ENCODE measurements at places on chromosomes 6 and 20. TPM values are rescaled to one million over a fixed set of nuclear protein-coding genes. Genes with fewer than 3 reads are reported as not detected.

GRCh38 chr6:70857387-70858077 is 99.3 kb downstream of the B3GAT2 start:
- no peak for DNase-seq

DNA sequence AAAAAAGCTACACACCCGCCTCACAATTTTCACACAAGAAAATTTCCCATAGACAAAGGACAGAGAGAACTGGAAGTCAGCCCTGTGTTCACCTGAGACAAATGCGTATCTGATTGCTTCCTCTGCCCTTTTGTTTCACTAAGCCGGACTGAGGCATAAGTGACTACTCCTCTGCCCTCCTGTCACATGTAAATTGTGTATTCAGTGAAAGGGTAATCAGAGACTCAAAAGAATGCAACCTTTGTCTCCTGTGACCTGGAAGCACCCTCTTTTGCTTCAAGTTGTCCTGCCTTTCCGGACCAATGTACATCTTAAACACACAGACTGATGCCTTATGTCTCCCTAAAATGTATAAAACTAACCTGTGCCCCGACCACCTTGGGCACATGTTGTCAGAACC is 483.8 kb upstream of the EYS start:
- DNase-seq: no peak

DNA sequence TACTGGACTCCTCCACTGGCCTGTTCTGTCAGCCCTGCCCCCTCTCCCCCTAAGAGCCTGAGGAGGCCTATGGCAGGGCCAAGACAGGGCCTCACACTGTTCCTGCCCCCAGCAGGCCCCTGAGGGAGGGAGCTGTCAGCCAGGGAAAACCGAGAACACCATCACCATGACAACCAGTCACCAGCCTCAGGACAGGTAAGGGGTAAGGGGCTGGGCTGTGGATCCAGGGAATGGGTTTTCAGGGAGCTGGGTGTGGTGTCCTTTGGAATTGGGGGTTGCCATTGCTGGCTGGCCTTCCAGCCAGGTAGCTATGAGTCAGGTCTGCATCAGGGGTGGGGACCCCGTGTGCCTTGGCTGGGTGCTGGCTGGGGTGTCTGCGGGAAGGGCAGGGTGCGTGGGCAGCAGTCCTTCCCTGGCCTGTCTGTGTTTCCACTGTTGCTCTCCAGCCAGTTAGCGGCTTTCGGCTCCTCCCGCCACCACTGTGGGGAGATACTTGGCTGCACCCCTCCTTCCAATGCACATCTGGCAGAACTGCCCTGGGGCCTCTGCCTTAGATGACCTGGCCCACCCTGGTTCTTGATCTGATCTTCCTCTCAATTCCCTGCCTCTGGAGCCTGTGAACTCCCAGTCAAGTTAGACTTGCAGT is 3.9 kb downstream of the SLC29A1 start:
- DNase-seq: no peak

The RUNX2 gene
- 13.0 TPM for total RNA-seq

The TMEM244 gene
- total RNA-seq: not detected

The FOXA2 gene
- not detected for total RNA-seq

DNA sequence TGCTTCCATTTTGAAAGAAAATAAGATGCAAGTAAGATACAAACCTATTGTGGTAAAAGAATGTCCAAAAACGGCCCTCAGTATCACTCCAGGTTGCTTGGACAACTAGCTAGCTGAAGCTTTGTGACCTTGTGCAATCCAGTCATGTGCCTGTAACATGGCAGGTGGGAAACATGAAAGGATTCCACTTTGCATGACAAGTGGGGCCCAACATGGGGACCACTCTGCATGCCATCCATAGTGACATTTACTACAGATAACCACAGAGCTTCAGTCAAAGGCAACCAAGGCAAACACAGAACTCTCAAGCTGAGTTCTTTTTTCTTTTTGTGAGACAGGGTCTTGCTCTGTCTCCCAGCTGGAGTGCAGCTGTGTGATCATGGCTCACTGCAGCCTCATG is 15.8 kb upstream of the FBXO9 start:
- no peak for DNase-seq

DNA sequence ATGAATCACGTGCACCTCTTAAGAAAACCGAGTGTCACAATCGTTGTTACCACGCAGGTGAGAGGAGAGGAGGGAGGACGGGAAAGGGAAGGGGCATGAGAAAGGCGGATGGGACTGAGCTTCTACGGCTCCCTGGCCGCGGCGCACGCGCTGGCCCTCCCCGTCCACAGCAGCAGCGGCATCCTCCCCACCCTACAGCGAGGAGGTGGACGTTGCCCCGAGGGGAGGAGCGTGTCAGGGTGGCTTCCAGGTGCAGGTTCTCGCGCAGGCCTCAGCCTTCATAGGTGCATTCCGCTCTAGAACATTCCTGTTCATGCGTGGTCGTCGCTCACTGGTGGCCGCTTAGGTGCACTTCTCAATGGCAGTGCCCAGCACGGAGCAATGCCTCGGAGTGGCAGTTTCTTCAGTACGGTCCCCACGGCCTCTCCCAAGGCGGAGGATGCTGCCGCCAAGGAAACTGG is 29.7 kb upstream of the AFDN start:
- DNase-seq: no peak

The ETV7 gene
- total RNA-seq: 2.2 TPM

GRCh38 chr6:24069526-24069925 is 56.5 kb upstream of the NRSN1 start:
- DNase-seq: no peak

The TCP11 gene
- total RNA-seq: not detected

DNA sequence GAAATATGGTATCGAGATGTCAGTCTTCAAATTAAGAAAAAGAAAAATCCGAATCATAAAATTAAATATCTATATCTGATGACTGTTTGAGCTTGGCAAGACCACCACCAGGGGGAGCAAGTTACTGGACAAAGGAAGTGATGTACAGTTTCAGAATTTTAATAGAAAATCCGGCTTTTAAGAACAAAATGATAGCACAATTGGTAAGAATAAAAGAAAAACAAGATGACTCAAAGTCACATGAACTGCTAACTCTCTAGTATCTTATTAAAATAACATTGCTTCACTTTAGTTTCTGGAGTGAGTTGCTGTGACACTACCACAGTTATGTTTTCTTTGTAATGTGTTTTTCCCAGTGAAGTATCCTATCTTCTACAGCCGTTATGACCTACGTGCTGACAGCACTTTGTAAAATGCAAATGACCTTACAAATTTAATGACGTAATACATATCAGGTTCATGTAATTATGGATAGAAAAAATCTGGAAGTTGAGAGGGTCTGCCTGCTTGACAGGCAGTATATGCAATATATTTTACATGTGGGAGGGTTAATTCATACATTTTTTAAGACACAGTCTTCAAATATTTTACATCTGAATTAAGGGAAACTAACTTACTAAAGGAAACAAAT is 405.3 kb upstream of the HS3ST5 start:
- no peak for DNase-seq

DNA sequence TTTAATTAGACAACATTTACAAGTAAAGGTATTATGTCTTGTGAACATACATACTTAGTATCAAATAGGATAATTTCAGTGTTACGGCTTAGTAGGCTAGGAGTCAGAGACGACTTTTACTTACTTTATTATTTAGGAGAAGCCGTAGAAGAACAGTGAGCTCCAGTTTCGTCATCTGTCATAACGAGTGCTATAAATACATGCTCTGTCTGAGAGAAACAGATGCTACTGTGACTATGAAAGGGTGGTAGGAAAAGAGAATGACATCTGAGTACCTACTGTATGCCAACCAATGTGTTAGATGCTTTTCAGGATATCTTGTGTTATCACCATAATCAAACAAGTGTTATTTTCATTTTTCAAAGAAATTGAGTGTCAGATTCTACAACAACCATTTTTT is 119.0 kb downstream of the EYA4 start:
- DNase-seq: no peak

- no peak for DNase-seq
Measured at GRCh38 chr20:56995635-56996075, 270.8 kb downstream of the BMP7 start.

The MUC21 gene
- 207 TPM for total RNA-seq

GRCh38 chr6:126107475-126108166 is 121.3 kb downstream of the TRMT11 start:
- DNase-seq: no peak

- no peak for DNase-seq
Measured at GRCh38 chr20:23613676-23614075, 8.0 kb upstream of the CST9 start.

The VGLL2 gene
- total RNA-seq: not detected

DNA sequence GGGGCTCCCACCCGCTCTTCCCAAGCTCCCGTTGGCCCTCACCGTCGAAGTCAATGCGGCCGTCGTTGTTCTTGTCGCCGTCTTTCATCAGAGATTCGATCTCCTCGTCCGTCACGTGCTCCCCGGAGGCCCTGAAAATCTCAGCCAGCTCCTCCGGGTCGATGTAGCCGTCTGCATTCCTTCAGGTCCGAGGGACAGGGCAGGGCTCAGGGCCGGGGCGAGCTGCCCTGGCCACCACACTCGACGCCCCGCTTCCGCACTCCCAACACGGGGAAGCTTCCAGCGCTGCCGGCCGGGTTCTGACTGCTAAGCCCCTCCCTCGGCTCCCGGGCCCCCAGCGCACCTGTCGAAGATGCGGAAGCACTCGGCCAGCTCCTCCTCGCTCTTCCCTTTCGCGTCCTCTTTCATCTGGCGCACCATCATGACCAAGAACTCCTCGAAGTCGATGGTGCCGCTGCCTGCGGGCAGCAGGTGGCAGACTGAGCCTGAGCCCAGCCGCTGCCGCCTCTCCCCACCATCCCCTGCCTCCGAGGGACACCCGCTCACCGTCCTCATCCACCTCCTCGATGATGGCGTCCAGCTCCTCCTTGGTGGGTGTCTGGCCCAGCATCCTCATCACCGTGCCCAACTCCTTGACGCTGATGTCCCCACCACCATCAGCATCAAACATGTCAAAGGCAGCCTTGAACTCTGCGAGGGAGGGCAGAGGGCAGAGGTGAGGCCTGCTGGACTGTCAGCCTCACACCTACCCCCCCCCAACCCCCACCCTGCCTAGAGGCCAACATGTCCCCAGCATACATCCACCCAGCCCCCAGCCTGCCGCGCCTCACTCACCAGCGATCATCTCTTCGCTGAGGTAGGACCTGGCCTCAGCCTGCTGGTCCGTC is 2.9 kb downstream of the TNNC2 start:
- no peak for DNase-seq

GRCh38 chr6:142174703-142175102 is 27.6 kb downstream of the VTA1 start:
- no peak for DNase-seq

The TUBB1 gene
- not detected for total RNA-seq

DNA sequence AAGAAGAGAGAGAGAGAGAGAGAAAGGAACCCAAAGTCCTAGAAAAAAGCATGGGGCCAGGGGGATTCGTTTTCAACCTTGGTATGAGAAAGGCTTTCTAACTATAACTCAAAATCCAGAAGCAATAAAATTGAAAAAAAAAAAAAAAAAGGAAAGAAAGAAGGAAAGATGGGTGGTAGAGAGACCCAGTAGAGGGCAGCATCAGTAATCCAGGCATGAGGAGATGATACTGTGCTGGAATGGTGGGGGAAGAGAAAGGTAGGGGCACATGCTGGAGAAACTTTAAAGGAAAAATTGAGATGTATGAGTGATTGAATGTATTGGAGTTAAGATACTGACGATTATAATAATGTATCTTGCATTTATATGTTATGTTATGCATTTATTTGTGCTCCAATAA is 1040.7 kb upstream of the FLRT3 start:
- DNase-seq: no peak

- no peak for DNase-seq
Measured at GRCh38 chr6:81714684-81715083, 37.8 kb downstream of the TENT5A start.

DNA sequence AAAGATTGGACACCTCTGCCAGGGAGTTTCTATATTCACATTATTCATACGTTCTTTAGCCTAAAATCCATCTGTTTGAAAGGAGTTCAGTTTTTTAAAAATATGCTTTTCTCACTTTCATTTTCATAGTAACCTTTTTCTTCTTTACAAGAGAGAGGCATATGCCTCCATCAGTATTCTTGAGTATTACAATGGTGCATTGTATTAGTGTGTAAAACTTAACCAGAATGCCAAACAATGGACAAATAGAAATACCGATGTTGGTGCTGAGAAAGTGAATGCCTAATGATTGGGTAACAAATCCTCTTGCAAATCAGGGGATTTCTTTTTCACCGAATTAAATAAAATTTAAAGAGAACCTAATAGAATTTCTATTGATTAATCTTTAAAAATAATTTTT is 163.2 kb upstream of the LAMA2 start:
- no peak for DNase-seq

The PREX1 gene
- 17.7 TPM for total RNA-seq

The LPIN3 gene
- 82.3 TPM for total RNA-seq

GRCh38 chr6:36615018-36615761 is 21.0 kb downstream of the SRSF3 start:
- no peak for DNase-seq

The EDN3 gene
- 220 TPM for total RNA-seq

The SLC35B2 gene
- 19.6 TPM for total RNA-seq

GRCh38 chr20:22866812-22867341 is 168.2 kb upstream of the SSTR4 start:
- no peak for DNase-seq

The MOCS3 gene
- 3.2 TPM for total RNA-seq

DNA sequence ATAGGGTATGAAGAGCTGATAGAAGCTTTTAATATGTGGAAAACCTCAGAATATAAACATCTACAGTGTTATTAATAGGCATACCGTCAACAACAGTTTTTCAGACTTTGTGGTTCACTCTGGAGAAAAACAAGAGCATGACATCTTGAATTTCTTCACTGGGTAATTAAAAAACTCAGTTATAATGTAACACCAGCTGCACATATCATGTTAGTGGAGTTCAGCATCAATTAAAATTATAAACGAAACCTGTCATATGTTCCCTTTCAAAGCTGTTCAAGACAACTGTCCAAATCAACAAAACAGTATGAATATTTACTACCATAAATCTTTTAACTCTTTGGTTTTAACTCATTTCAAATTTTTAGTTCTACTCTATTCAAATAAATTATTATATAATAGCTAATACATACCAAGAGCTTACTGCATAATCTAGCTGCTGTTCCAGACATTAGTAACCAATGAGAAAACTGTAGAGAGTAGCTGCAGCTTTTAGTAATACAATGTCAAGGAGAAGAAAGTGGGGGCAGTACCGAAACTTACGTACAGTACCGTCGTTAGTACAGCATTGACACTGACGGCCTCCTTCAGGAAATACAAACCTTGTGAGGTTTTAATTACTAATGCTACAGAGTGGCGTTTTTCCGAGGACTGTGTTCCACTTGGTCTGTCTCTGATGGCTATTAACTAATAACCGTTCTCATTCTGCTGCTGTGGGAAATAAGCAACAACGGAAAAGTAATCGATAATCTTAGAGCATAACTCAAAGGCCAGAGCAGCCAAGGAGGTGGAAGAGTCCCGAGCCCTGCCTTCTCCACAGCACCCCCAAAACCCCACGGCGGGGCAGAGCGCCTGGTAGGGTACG is 532 bp upstream of the PM20D2 start:
- no peak for DNase-seq

GRCh38 chr6:164911873-164912580 is 397.4 kb downstream of the C6orf118 start:
- no peak for DNase-seq

GRCh38 chr20:17679941-17680835 is 1.9 kb downstream of the RRBP1 start:
- no peak for DNase-seq
